SHP77 (cell line): ENCODE measurements at places on chromosomes 12 and 14.

GRCh38 chr12:123571343-123571813 lies 13.0 kb upstream of the TMED2 start:
- DNase-seq: peak; percentile 85

DNA sequence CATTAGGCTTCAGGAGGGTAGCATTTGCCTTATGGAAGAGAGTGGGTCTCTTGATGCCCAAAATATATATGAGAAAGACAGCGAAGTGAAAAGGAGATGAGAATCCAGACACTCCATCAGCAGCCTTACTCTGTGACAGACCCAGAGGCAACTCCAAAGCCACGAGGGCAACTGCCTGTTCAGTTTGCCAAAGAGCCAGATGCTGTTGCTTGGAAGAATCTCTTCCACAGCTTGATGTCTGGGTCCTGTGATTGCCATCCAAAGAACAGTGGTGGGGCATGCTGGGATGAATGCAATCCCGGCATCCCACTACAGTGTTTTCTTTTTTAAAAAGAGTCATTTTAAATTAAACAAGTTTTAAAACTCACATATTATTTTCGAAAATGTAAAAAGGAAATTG lies 10.9 kb upstream of the OTX2 start:
- no peak for DNase-seq

- no peak for DNase-seq
These were observed 266.4 kb upstream of the CAND1 start for GRCh38 chr12:67002720-67003119.

GRCh38 chr12:114625294-114625851 lies 58.6 kb downstream of the TBX3 start:
- peak; percentile 18 for DNase-seq

DNA sequence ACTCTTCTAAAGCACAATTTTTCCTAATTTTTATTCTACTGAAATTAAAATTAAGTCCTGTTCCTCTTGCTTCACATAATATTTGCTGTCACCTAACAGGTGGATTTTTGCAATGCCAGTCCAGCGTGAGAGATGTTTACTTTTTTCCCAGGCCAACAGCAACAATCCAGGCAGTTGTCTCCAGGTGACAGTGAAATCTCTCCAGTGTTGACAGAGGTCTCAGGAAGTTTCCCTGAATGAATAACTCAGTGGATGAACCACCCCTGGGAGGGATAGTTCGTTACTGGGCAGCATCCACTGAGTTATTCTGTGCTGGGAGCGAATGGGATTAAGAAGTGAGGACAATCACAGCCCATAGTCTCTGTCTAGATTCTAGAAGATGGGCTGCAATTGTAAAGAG lies 7.1 kb upstream of the NT5DC3 start:
- no peak for DNase-seq

- no peak for DNase-seq
These were observed 230.2 kb downstream of the EPS8 start for GRCh38 chr12:15558915-15559528.

GRCh38 chr12:16857456-16857923 lies 251.5 kb upstream of the LMO3 start:
- no peak for DNase-seq

- peak; percentile 74 for DNase-seq
These were observed 37.3 kb upstream of the ADGRD1 start for GRCh38 chr12:130916241-130916911.

GRCh38 chr14:91252871-91253794 lies 8.6 kb upstream of the GPR68 start:
- no peak for DNase-seq

GRCh38 chr14:64715628-64716412 lies 11.6 kb downstream of the PLEKHG3 start:
- DNase-seq: no peak

GRCh38 chr12:48936379-48936979 lies 11.2 kb upstream of the FKBP11 start:
- DNase-seq: peak; percentile 49

- DNase-seq: no peak
These were observed 197.7 kb upstream of the STXBP6 start for GRCh38 chr14:25247609-25248008.

- DNase-seq: no peak
These were observed 54.8 kb upstream of the DYRK2 start for GRCh38 chr12:67593461-67594330.

- DNase-seq: no peak
These were observed 163.4 kb downstream of the ANO6 start for GRCh38 chr12:45379261-45379660.

GRCh38 chr12:63816031-63816430 lies 28.5 kb upstream of the SRGAP1 start:
- DNase-seq: no peak

GRCh38 chr12:26711072-26711471 lies 121.9 kb downstream of the ITPR2 start:
- no peak for DNase-seq

DNA sequence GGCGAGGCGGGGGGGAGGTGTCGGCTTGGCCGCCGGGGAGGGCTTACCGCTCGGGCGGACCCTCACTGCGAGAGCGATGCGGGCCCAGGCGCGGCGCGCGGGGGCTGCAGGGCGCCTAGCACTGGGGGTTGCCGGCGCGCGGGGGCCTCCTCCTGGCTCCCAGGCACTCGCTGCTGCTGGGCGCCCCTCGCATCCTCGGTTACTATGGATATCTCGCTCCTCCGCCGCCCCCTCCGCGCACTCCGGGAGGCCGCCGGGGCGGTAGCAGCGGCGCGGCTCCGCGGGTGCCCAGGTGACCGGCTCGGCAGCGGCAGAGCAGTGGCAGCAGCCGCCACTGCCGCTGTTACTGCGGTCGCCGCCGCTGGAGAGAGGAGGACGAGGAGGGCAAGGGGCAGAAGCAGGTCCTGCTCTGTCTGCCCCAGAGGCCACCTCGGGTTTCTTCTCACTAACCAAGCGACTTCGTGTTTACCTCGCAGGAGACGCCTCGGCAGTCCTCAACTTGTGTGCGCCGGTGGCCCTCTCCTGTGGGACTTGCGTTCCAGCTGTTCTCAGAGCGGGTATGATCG lies 250.1 kb downstream of the APAF1 start:
- no peak for DNase-seq

DNA sequence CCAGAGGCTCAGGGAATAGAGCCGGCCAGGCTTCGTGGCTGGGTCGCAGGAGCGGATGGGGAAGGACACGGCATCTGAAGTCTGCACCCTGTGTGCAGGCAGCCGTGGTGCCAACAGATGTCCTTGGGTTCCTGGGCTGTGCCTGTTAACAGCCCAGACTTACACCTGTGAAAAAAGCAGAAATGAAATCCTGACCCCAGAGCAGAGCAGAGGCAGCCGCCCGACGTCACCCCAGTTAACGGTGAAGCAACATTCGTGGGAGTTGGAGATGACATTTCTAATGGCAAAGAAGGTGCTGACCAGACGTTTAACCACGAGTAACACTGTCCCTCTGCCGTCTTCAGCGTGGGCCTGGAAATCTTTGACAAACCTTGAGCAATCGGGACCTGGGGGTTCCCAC lies 200.3 kb upstream of the DIO3 start:
- DNase-seq: no peak

DNA sequence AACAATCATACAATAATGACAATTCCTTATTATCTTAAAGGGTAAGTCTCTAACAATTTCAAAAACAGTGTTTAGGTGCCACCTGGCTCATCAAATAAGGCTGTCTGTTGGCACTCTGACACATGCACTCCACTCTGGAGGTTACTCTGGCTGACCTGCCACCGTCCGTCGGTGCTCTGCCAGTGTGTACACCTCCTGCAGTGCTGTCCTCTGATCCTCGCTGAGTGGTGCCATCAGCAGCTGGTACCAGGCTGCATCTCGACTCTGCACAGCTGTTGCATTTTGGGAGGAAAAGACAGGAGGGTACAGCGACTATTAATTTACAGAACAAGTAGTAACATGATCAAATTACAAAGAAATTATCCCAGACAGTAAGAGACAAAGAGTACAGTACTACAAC lies 63.9 kb downstream of the IPO8 start:
- no peak for DNase-seq

DNA sequence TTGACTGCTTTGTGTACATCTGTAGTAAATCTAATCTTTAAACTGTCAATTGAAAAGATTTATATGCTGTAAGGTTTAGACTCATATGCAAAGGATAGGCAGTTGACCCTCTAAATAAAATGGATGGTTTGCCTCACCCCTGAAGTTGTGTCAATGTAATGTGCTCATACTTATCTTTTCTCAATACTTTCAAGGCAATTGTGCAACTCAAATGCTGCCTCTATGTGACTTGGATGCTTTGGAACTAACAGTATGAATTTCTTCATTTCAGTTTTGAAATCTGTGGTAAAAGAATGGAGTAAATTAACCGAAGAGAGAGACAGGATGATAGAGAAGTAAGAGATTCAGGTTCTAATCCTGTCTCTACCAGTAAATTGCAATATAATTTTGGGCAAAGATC lies 9.7 kb downstream of the PDE6H start:
- DNase-seq: no peak
